ENCODE measurements at places on chromosomes 5 and 9.

- no peak for DNase-seq
Measured at GRCh38 chr5:170861917-170862766, at the start of gene RANBP17. TSS of gene RANBP17 (plus strand) at chr5:170862018.

GRCh38 chr5:66864240-66864884 lies 268.2 kb downstream of the MAST4 start:
- peak; percentile 1 for DNase-seq

DNA sequence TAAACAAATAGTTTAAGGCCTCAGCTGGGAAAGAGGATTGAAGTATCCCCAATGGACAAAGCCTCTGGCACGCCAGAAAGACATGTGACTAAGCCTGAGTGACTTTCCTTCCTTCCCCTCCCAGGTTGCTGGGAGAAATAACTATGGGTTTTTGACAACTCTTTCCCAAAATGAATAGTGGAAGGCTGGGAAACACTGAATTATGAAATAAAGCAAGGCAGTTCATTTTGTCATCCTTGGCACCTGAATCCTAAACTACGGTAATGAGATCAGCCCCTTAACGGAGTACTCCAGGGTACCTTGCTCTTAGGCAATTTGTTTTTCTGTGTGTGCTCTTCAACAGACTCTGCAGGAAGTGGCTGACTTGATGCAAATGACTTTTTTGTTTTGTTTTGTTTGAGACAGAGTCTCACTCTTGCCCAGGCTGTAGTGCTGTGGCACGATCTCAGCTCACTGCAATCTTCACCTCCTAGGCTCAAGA lies 75.2 kb downstream of the LMNB1 start:
- no peak for DNase-seq

DNA sequence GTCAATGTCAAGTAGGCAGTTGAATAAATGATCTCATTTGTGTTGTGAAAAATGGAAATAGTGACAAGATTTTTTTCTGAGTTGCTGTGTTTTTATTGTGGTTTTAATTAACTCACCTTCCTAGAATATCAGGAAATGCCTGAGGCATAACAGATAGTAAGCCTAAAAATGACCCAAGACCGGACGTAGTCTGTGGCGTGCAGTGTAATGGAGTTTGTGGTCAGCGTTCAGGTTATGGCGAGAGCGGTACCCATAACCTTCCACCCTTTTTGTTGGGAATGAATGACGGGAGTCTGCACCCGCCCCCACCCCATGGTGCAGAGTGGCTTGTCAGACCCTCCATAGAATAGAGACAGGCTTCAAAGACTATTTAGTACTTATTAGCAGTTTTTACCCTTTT lies 119.3 kb downstream of the GALNT10 start:
- DNase-seq: no peak

- DNase-seq: no peak
Measured at GRCh38 chr9:117414906-117415331, at the start of gene ASTN2. TSS of gene ASTN2 (minus strand) at chr9:117415057. CDS start at chr9:117414938, 119 bp downstream.

GRCh38 chr5:6591671-6592288 lies 41.1 kb downstream of the NSUN2 start:
- DNase-seq: no peak

DNA sequence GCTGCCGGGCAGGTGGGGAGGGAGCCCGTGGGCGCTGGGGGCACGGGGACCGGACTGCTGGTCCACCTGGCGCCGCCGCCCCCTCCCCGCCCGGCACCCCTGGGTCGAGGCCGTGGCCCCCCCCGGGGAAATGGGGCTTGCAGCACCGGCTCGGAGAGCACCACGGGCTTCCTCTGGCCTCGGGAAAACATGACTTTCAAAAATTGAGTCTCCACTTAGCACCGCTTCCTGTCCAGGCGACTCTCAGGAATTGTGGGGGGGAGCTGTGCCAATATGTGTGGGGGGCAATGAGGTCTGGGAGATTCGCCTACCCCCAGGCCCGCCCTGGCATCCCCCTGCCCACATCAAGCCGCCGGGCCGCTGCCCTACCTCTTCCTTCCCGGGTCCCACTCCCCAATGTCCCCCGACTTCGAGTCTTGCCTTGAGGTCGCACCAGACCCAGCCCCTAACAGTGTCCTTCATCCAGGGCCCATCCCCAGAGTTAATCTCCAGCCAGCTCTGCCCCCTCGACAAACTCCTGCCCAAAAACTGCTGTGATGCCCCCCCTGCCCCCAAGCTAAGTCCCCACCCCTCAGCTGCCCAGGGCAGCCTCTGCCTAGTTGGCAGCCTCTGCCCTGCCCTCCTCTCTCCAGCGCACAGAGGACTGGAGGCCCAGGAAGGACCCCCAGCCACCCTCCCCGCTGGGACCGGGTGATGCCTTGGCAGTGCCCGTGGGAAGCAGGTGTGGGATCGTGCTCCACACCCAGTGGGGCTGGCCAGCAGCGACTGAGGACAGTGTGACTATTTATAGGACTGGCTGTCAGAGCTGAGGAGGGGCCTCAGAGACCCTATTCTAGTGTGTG lies 3.9 kb downstream of the EGFL7 start:
- no peak for DNase-seq

- DNase-seq: no peak
Measured at GRCh38 chr5:138149530-138149929, 10.3 kb upstream of the NME5 start.

GRCh38 chr9:77215874-77216273 lies 38.5 kb downstream of the VPS13A start:
- no peak for DNase-seq

DNA sequence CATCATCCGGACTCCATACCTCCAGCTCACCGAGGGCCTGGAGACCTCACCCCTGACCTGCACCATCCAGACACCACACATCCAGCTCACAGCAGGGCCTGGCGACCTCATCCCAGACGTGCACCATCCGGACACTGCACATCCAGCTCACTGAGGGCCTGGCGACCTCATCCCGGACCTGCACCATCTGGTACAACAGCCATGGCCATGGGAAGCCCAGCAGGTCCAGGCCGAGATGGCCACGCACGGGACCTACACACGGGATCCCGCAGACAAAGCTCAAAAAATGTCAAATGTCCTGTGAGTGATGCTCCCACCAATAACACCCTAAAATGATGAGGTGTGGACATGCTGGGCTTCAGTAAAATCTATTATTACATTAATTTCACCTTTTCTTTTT lies 9.7 kb downstream of the TERT start:
- DNase-seq: no peak

- DNase-seq: no peak
Measured at GRCh38 chr5:111552896-111553295, 40.6 kb upstream of the STARD4 start.

DNA sequence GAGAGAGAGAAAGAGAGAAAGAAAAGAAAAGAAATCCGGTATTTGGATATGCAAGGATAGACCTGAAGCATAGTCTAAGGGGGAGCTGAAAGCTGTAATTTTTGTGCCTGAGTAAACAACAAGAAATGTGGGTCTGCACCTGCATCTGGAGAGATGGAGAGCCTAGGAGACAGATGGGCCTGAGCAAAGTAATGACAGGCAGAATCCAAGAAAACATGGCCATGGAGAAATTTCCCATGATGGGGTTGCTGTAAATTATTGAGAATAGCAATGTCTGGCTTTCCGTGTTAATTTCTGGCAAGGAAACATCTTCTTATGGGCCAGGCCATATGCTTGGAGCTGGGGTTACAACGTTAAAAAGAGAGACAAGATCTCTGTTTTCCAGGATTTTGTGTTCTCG lies 40.2 kb downstream of the YIPF5 start:
- DNase-seq: no peak

DNA sequence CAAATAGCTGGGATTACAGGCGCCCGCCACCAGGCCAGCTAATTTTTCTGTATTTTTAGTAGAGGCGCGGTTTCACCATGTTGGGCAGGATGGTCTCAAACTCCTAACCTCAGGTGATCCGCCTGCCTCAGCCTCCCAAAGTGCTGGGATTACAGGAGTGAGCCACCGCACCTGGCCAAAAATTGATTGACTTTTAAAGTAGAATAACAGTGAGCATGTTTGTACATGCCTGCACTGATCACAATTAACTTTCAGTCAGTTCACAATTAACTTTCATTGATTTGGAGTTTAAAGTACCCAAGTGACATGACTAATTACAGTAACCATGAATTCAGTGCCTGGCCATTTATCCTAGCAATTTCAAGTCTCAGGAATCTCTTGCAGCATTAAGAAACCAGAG lies 61.3 kb downstream of the ANKH start:
- DNase-seq: no peak

- no peak for DNase-seq
Measured at GRCh38 chr5:157971571-157972216, 112.7 kb upstream of the CLINT1 start.

- no peak for DNase-seq
Measured at GRCh38 chr5:9490494-9491097, 55.3 kb downstream of the SEMA5A start.

DNA sequence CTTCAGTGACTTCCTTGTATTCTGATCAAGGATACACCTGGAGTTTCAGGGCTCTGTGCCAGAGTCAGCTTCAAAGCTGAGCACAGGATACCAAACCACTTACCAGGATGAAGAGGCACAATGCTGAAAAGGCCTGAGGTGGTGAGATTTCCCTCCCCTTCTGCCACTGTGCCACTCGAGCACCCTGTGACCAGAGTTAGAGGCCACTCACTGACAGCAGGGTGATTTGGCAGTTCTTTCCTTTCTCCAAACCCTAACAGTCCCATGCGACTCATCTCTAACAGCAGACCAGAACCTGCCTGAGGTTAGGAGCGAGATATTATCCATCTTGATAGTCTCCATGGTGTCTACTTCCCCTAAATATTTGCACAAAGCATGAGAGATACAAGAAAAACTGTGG lies 1.8 kb downstream of the PLGRKT start:
- DNase-seq: no peak

- no peak for DNase-seq
Measured at GRCh38 chr9:136056546-136057235, 38.4 kb downstream of the NACC2 start.

DNA sequence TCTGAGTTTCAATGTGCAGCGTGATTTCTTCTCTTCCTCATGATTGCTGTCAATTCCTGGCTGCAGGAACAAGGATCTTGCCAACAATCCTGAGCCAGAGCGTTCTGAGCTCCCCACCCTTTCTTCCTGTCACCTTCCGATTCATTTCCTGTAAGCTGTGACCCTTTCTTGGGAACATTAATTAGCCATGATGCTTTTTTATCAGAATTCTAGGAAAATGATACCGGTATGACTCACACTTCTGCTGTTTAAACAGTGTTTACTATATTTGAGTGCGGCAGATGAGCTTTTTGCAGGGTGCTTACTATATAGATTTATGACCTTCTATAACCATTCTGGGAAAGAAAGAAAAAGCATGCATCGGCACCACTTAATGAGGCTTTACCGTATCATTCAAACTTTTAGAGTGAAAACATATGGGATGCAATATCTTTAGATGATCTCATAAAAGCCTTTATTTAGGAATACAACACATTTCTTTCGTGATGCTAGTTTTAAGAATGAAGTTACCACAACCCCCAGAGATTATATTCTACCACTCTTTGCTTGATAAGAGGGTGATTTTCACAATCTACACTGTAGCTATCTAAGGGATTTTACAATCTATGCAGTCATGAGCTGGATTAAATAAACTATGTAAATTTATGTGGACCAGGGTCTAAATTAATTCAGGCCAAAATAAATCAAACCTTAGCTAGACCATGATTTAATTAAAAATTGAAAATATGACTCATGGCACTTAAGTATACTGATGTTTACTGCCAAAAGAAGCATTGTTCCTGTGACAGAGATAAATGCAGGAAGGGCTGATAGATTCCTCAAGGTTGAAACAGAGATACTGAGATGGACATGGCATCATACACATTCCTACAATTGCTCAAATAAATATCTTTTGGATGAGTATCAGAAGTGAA lies 38.0 kb upstream of the OSMR start:
- DNase-seq: no peak

DNA sequence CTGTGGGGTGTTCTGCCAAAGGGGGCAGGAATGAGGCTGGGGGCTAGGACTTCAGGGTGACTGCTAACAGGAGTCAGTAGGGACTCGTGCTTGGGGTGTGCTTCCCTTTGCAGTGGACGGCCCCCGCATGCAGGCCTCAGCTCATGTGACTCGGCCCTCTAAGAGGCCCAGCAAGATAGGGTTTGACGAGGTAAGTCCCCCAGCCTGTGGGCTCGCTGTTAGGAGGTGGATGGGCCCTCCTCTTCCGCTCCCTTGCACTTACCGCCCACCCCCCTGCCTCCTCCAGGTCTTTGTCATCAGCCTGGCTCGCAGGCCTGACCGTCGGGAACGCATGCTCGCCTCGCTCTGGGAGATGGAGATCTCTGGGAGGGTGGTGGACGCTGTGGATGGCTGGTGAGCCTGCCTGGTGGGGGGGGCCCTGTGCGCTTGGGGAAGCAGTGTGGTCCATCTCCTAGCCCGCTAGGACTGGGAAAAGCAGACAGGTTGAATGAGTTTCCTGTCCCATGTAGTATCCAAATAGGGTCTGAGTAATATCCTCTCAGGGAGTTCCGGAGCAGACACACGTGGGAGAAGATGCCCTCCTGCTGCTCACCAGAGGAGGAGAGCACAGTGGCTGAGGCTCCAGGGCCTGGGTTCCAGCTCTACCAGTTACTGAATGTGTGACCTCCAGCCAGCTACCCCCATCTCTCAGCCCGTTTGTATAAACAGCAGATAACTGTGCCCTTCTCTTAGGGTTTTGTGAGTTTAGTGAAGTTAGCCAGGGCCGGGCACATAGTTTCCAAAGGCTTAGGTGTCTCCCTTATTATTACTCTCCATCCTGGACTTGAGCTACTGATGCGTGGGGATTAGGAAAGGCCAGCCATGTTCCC lies 8.2 kb downstream of the CERCAM start:
- no peak for DNase-seq

DNA sequence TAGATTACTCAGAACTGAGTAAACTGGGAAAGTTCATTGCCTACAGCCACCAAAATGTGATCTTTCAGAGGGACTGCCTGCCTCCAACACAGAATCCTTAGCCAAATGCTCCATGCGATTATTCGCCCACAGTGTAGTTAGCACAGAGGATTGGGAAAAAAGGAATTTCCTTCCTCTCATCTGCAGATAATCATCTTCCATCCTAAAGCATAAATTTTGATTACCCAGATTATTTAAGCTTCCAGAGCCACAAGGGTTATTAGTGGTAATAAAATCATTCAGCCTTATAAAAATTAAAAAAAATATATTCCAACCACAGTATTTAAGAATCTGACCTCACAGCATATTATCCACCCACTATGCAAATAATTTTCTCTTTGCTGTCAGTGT lies 285.3 kb upstream of the GRAMD2B start:
- DNase-seq: no peak

- DNase-seq: peak; percentile 25
Measured at GRCh38 chr5:96336351-96336985, 96.6 kb downstream of the PCSK1 start.

- DNase-seq: no peak
Measured at GRCh38 chr9:126108240-126108639, 218.4 kb upstream of the MVB12B start.

DNA sequence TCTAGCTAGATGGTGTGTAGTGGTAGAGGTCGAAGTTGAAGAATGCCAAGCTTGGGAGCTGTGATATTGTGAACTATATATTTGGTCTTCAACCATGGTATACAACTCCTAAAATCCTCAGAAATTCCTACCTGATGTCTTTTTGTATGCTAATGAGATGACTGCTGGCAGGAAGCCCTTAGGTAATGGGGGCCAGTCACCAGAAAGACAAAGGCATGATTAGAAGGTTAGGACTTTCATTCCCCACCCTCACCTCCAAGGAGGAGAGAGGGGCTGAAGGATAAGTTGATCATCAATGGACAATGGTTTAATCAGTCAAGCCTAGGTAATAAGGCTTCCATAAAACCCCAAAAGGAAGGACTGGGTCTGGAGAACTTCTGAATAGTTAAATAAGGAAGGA lies 285.7 kb upstream of the POU5F2 start:
- DNase-seq: no peak

Data from stimulated activated CD4-positive, alpha-beta T cell treated with anti-CD3 and anti-CD28 coated beads, Interleukin-1b, Interleukin-23, amount 100 ng/mL, for 1 hour (primary cell).